Activated T-cell treated with anti-CD3 and anti-CD28 coated beads, Interleukin-2, amount 50 U/mL, for 4 hours (primary cell): ENCODE measurements at places on chromosomes 13 and 19. TPM values are rescaled to one million over a fixed set of nuclear protein-coding genes. Genes with fewer than 3 reads are reported as not detected.

Gene RFPL4AL1
- not detected for total RNA-seq

Gene NOVA2
- total RNA-seq, result not detected

Gene CEACAM16
- not detected for total RNA-seq

Gene ELSPBP1
- not detected for total RNA-seq

Gene ZNF880
- 16.5 TPM for total RNA-seq

Gene HSPH1
- 312 TPM for total RNA-seq

Gene OBI1
- 15.3 TPM for total RNA-seq

Gene SMARCA4
- total RNA-seq, result 162 TPM

Gene ZNF730
- 0.50 TPM for total RNA-seq

Gene KIR2DL3
- total RNA-seq, result 0.37 TPM

Gene TLE2
- total RNA-seq, result 5.7 TPM

Gene REEP6
- total RNA-seq, result 1.8 TPM
